ENCODE measurements at places on chromosomes 12 and 14. TPM values are rescaled to one million over a fixed set of nuclear protein-coding genes. Genes with fewer than 3 reads are reported as not detected.

GRCh38 chr14:56494167-56494566 lies 85.4 kb upstream of the TMEM260 start:
- DNase-seq: no peak

DNA sequence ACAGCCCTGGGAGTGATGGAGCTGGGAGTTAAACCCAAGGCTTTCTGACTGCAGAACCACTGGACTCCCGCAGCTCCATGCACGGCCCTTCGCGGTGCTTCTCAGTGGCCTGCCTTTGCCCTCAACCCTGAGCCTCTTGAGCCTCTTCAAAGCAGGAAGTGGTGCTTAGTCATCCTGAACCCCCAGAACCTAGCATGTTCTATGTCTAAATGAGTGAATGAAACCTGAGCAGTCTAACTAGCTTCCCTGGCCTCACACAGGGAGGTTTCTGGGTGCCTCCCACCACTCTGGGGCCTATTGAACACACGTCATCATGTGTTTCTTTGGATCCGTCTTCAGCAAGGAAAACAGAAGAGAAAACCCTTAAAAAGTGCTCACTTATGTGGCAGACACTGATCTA lies 117.9 kb upstream of the SFSWAP start:
- DNase-seq: no peak

- DNase-seq: peak; percentile 20
These were observed 570 bp downstream of the DMAC2L start for GRCh38 chr14:50312734-50313054.

GRCh38 chr12:26286186-26286585 lies 90.8 kb downstream of the SSPN start:
- no peak for DNase-seq

- DNase-seq: no peak
These were observed 466.4 kb downstream of the MED13L start for GRCh38 chr12:115811045-115811444.

DNA sequence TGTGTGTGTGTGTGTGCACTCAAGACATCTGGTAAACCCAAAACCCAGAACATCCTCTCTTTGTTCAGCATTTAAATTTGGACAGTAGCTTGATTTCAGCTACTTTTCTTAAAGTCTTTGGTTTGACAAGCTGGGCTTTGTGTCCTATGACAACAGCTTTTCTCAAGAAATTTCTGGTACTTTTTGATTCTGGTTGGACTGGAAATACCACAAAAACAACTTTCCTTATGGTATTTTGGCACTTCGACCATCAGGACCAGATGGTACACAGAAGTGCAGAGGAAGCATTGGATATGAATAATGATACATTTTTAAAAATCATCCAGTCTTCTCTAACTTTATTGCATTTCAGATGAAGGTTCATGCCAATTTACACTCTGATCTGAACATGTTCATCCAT lies 286.6 kb upstream of the FLRT2 start:
- no peak for DNase-seq

- no peak for DNase-seq
These were observed 37.5 kb upstream of the DAAM1 start for GRCh38 chr14:59150990-59151389.

GALNT9 gene
- total RNA-seq: 2.4 TPM

CCDC59 gene
- total RNA-seq: 40.2 TPM

ACSM4 gene
- total RNA-seq: not detected

LRP1-AS gene
- total RNA-seq: not detected
